ENCODE measurements at places on chromosomes 13 and 19.

- no peak for DNase-seq
Observed at GRCh38 chr19:39154629-39155100, 29.1 kb downstream of the PAK4 start.

DNA sequence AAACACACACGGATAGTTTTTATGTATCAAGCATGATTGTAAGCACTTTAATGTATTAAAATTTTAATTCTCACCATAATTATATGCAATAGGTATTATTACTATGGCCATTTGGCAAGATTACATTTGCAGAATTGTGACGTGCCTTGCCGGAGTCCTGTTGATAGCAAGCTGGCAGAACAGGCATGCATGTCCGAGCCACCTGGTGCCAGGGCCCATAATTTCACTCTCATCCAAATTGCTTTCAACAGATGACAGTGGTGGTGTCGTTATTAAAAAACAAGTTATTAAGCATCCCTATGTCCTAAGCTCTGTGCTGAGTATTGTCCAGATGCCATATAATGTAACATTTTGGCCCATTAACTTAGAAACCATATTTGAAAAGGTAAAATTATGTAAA lies 374.3 kb downstream of the FOXO1 start:
- no peak for DNase-seq

- DNase-seq: no peak
Observed at GRCh38 chr13:31595563-31595962, 143.8 kb upstream of the RXFP2 start.

DNA sequence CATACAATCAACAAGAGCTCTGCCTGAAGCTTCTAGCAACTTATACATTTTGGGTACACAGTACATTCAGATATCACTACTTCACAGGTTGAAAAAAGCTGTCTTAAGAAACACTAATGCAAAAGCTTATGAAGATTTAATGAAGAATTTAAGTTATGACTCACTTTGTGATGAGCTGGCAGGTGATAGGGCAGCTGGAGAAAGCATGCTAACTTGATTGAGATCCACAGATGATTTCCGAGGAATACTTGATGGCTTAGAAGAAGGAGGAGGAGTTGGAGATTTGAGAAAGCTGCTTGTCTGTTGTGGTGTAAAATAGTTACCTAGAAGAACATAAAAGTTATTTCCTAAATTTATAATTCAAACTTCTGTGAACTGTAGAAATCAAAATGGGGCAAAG lies 23.3 kb downstream of the EXOSC8 start:
- DNase-seq: no peak

GRCh38 chr13:23146811-23147625 lies 33.8 kb upstream of the SGCG start:
- no peak for DNase-seq

GRCh38 chr19:11205939-11206570 lies 8.7 kb upstream of the KANK2 start:
- peak; percentile 83 for DNase-seq

- DNase-seq: no peak
Observed at GRCh38 chr13:105814219-105814901, 721.1 kb downstream of the EFNB2 start.

- no peak for DNase-seq
Observed at GRCh38 chr13:23876265-23876664, 12.9 kb downstream of the MIPEP start.

- no peak for DNase-seq
Observed at GRCh38 chr19:51124729-51125128, at the start of gene SIGLEC9. Gene SIGLEC9, plus strand, starts transcription at chr19:51124906. Its CDS starts 69 bp downstream, at chr19:51124975.

GRCh38 chr19:13116282-13117175 lies at the start of gene TRMT1:
Gene TRMT1, minus strand, starts transcription at chr19:13116740. Its CDS starts 341 bp downstream, at chr19:13116399.
- DNase-seq: peak; percentile 94

DNA sequence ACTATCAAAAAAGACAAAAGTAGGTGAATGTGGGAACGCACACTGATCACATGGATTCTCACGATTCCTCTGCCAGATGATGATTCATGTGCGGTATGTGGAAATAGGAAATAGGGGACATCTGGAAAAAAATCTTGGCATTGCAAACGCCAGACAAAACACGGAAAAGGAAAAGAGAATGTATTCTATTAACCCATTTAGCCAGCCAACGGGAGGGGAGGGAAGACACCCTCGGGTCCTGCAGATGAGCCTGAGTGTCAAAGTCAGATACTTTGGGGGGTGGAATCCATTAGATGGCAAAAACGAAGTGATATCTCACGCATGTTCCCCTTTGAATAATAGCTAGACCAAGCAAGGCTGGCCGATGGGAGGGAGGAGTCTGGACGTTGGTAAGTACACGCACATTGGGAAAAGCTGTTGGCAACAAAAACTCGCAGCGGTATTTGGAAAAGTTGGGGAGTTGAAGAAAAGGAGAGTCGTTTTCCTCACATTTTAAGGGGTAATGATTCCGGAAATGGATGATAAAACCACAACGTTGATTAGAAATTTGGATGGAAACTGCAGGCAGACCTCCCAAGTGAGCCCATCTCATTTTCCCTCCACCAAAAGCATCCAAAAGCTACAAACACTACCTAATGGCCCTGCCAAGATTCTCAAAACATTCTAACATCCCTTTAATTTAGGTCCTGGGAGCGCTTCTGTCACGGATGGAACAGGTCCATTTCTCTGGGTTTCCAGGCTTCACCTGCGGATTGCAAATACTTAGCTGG lies 73.6 kb downstream of the COL4A1 start:
- DNase-seq: no peak

DNA sequence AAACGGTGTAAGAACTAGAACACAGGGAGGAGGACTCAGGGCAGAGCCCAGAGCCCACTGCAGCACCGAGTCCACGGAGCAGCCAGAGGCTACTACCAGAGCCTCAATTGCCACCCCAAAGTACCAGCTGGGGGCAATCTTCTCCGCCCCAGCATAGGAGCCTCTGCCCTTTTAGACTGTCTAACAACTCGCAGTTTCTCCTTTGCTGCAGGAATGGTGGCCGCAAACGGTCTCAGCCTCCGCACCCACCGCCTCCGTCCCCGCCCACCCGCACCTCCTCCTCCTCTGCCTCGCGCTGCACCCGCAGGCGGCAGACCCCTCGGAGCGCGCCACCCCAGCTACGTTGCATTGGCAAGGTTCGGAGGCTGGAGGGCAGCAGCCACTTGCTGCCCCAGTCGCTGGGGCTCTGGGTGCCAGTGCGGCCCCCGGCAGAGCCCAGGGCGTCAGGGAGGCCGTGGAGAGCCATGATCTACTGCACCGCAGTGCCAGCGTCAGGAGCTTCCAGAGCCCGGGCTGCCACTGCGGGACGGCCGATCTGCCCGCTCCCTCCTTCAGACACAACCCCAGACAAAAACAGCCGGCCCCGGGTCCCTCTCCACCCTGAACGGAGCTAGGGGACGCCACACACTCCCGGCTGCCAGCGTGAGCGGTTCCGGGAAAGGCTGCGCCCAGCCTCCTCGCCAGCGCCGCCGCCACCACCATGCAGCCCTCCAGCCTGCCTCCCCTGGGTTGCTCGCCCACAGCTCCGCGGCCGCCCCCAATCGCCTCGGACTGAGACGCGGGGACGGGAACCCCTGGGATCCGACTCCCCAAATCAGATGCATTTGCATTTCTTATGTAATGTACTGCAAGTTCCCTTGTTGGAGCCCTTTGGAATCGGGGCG lies 1.8 kb downstream of the FGF14 start:
- DNase-seq: peak; percentile 40

DNA sequence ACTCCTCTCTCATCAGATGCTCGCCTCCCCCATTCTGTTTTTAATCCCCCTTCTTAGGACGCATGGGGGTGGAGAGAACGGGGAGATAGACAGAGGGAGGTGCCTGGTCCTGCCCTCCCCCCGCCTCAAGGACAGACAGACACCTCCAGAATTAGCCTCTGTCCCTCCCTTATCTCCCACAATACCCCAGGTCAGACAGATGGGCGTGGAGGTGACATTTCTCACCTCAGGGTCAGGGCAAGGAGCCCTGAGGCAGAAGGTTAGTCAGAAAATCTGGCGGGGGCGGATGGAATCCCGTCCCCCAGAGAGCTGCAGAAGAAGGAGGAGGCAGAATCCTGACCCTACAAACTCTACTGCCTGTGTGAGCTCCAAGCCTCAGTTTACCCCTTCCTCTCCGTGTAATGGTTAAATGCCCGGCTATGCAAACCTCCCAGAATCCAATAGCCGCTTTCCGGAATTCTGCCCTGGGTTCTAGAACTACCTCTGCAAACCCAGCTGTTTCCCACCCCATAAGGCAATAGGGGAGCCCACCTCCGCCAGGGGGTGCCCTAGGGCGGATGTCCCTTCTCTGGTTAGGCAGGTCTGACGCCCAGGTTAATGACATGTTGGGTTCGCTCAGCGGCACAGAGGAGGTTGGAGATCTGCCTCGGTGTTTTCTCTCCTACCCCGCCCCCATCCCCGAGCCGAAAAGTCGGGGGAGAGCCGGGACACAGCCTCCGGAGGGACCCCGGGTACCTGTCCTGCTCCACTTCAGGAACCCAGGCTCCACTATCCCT lies 900 bp downstream of the PPP1R13L start:
- peak; percentile 87 for DNase-seq

DNA sequence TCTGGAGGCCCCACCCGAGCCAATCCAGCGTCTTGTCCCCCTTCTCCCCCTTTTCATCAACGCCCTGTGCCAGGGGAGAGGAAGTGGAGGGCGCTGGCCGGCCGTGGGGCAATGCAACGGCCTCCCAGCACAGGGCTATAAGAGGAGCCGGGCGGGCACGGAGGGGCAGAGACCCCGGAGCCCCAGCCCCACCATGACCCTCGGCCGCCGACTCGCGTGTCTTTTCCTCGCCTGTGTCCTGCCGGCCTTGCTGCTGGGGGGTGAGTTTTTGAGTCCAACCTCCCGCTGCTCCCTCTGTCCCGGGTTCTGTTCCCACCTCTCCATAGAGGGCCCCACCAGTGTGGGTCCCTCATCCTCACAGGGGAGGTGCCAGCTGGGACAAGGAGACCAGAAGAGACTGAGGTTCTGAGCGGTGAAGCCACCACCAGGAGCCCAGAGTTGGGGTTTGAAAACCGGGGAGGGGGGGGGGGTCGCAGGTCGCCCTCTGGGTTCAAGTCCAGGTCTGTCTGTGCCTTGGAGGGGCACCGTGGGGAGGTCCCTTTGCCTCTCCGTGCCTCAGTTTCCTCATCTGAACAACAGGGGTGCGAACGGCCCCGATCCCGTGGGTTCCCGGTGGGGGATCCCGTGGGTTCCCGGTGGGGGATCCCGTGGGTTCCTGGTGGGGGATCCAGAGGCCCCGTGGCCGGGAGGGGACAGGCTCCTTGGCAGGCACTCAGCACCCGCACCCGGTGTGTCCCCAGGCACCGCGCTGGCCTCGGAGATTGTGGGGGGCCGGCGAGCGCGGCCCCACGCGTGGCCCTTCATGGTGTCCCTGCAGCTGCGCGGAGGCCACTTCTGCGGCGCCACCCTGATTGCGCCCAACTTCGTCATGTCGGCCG lies at the start of gene ELANE:
ELANE (plus strand) TSS at position 168 of the 878 bp plus-strand sequence; CDS start at position 194, 26 bp downstream.
- DNase-seq: no peak

GRCh38 chr19:47679922-47680857 lies 33.0 kb upstream of the EHD2 start:
- DNase-seq: no peak

- DNase-seq: no peak
Observed at GRCh38 chr13:40457929-40458719, 208.3 kb downstream of the FOXO1 start.

- DNase-seq: no peak
Observed at GRCh38 chr13:52029569-52029968, 5.1 kb downstream of the UTP14C start.

- DNase-seq: no peak
Observed at GRCh38 chr19:19417628-19418245, 12.3 kb downstream of the GATAD2A start.

DNA sequence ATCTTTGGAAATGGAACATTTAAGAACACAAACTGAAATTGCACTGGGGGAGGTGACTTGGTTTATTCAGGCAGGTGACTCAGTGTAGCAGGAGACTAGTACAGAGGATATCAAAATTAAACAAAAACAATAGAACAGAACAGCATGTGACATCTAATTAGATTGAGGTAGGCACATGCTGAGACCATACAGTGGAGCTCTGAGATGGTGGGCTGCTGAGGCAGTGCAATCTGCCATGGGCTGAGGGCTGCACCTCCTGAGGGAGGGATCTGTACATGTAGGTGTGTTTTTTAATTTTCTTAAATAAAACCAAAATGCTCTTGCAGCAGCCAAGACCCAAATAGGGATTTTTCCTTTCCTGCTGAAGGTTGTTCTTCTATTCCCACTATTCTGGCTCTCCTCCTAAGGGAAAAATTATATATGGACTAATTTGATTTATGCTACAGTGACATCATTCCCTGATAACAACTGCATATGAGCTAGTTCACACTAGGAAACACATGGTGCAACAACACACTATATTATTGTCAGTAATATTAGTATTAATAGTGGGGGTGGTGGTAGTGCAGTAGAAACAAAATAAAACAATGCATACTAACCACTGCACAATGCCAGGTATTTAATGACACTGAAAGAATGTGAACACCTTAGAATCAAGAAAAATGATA lies 48.0 kb downstream of the LNX2 start:
- no peak for DNase-seq

GRCh38 chr13:54177466-54177865 lies 1148.9 kb downstream of the OLFM4 start:
- DNase-seq: no peak

DNA sequence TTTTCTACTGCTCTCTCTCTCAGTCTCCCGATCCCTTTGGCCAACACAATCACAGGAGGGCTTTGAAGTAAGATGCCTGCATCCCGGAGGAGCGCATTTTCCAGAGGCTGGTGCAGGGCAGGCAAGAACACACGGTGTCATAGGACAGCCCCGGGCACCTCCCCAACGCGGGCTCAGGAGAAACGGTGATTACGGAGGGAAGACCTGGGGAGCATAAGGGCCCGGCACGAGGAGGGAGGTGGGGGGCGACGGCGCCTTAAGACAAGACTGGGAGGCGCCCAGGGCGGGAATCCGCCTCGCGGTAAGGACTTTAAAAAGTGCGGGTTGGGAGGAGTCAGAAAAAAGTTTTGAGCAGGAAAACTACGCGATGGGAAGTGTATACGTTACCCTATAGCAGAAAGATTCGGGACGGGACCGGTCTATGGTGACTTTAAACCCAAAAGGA lies 18.7 kb upstream of the ZNF888 start:
- DNase-seq: no peak

GRCh38 chr13:74190999-74191398 lies 56.8 kb upstream of the KLF12 start:
- DNase-seq: no peak

DNA sequence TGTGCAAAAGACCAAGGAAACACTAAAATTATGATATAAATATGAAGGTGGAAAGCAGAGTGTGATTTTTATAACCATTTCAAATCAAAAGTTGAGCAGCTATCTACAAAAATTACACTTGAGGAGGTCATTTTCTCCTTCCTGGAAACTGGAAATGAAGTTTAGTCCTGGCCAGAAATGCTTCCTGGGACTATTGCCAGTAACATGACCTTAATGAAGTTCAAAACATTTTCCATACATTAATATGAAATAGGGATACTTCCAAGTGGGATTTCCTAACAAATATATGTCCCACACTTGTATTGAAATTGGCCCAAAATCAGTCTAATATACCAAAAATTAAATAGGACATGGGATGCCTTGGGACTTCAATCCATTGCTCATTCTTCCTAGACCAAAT lies 1556.8 kb upstream of the MIR17HG start:
- DNase-seq: no peak
